ENCODE measurements at places on chromosomes 13 and 19. TPM values are rescaled to one million over a fixed set of nuclear protein-coding genes. Genes with fewer than 3 reads are reported as not detected.

DNA sequence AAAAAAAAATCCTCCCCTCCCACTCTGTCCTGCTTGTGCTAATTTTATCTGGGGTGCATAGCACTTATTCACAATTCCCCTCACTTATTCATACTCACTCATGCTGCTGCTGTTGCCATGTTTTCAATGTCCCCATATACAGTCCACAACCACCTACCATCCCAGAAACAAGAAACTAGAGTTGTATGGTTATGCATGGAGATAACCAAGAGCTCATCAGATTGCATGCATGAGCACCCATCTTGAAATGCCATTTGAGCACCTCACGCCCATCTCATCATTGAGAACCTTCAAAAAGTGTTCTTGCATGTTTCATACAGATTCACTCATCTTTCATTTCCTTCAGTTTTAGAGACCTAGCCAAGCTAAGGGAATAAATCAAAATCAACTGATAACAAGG, 15.1 kb upstream of the N4BP2L2 start:
- no peak for DNase-seq

- DNase-seq = no peak
Observed at GRCh38 chr13:35600137-35600536, 123.6 kb upstream of the MAB21L1 start.

DNA sequence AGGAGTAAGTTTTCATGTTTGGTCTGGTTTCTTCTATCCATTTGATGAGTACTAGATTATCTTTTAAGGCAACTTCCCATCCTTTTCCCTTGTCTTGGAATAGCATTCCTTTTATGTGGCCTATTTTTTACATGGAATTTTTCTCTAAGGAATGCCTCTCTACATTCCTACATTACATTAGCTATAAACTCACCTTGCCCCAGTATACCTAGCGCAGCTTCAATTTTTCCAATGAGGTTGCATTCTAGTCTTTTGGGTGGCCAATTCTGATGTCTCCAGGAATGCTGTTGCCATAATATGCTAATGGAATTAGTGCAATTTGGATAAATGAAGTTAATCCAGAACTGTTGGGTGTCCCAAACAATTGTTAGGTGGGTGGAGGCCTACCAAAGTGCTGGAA, 33.8 kb downstream of the KBTBD6 start:
- DNase-seq = no peak

DNA sequence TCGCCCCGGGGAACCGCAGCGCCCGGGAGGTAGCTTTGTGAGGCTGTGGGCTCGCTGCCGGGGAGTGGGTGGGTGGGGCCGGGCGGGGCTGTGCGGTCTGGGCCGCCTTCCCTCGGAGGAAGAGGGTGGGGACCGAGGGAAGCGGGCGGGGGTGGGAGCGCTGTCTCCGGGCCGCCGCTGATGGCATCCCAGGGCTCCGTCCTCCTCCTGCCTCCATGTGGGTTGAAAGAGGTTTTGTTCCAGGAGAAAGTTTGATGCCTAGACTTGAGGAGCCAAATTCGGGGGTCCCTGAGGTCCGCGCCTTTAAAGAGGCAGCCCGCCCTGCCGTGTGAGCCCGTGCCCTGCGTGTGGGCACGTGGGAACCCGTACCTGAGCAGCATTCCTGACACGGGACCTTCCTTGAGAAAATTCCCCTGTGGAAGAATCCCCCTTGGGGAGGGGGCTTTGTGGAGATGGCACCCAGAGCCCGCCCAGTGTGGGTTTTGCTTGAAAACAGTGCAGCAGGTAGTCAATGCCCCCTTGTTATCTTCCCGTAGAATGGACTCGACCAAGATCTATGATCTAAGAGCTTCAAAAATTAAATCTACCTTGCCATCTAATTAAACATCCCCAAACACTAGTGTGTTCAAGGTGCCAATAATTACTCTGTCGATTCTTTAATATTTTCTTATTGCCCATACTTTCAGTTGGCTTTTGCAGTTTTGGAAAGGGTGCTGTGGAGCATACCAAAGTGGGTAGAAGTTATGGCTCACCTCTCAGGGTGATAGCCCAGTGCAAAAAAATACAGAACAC, 107.8 kb downstream of the RXFP2 start:
- DNase-seq = no peak

DNA sequence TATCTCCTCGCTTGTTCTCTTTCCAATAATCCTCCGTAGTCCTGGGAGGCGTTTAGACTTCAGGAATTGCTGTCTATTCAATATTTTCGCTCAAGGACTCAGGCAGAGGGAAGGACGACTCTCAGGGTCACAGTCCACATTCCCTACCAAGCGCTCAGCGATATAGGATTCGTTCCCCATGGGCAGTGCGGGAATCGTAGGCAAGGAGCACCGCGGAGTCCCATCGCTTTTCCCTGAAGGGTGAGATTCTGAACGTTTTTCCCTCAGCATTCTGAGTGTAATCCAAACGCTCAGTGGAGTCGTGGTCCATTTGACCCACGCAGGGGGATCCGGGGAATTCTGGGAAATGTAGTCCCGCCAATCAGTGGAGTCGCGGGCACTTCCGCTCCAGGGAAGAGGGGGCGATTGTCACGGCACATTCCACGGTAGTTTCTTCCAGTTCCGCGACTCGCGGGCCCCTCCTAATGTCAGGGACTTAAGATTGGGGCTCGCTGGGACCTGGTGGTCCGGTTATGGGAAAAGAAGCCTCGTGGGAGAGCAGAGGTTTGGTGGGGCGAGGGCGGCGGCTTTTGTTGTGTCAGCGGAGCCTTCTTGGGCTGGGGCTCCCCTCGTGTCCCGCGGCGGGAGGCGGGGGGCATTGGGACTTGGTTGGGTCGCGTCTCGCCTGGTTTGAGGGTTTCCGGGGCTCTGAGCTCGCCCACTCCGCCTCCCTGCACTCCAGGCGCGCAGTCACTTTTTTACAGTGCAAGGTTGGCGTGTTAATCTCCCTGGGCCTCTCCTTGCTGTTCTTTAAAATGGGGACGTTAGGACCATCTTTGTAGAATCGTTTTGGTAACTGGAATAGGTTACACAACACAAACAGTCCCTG, at the start of gene ZNF234:
Gene ZNF234 (plus strand): TSS at position 364 of the 868 bp plus-strand sequence. CDS start 3,079 bp downstream, outside the sequence.
- peak; percentile 66 for DNase-seq

- DNase-seq = no peak
Observed at GRCh38 chr13:39345982-39346381, 257.0 kb downstream of the LHFPL6 start.

DNA sequence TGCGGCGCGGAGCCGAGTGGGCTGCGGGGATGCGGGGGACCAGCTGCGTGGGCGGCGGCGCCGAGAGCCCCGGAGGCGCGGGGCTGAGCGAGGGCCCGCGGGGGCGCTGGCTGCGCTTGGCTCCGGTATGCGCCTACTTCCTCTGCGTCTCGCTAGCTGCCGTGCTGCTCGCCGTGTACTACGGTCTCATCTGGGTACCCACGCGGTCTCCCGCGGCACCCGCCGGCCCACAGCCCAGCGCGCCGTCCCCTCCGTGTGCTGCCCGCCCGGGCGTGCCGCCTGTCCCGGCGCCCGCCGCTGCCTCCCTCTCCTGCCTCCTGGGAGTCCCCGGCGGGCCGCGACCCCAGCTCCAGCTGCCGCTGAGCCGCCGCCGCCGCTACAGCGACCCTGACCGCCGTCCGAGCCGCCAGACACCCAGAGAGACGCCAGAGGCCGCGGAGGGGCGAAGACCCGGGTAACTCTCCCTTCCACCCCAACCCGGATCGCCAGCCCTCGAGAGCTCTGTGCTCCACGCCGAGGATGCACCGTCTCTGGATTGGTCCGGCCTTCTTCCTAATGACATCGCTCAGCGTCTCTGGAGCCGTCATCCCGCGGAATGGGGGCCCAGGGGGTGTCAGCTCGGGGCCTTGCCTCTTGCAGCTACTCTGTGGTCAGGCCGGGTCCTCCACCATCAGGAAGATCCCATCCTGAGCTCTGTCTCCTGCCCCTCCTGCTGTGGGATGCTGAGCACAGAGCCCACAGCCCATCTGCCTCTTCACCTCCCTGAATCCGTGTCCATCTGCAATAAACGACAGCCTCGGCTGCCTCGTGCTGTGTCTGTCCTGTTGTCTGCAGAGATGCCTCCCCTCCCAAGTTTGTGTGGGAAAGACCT, 441 bp downstream of the INAFM1 start:
- DNase-seq = no peak

The TNFSF9 gene
- polyA plus RNA-seq = 16.0 TPM

The MAB21L1 gene
- not detected for polyA plus RNA-seq

The CCDC8 gene
- not detected for polyA plus RNA-seq

The ABCC4 gene
- polyA plus RNA-seq = 3.9 TPM

The ZNF497 gene
- 0.91 TPM for polyA plus RNA-seq
